Inflammatory macrophage (primary cell): ENCODE measurements at places on chromosomes 4 and X.

- DNase-seq = no peak
Measured at GRCh38 chr4:141013899-141014298, 119.4 kb downstream of the RNF150 start.

DNA sequence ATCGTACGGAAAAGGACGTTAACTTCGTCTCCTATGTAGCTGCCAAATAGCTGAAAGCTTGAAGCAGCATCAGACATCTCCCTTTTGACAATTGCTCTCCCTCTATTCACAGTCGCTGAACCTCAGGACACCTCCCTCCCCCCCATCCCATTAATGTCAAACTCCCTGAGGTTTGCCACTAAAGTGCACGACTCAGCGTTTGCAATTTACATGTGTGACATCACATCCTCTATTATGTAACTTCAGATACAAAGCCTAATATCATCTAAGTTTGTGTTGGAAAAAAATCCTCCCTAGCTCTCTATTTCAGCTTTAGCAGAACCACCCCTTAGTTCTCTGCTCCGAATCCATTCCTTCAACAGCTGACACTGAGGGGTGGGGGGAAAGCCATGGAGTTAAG lies 5.5 kb upstream of the NR3C2 start:
- DNase-seq = peak; percentile 8

DNA sequence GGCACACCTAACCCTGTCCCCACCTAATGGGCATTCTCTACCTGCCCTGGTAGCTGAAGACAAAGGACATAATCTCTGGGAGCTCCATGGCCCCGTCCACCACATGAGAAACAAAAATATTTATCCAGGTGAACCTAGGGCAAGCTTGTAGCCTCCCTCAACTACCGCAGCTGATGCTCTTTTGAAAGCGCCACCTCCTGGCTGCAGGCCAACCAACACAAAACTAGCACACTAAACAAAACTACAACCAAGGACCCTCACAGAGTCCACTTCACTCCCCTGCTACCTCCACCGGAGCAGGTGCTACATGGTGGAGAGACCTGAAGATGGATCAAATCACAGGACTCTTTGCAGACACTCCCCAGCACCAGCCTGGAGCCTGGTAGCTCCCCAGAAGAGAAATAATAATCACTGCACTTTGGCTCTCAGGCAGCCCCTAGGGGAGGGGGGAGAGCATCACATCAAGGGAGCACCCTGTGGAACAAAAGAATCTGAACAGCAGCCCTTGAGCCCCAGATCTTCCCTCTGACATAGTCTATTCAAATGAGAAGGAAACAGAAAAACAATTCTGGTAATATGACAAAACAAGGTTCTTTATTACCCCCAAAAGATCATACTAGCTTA lies 111.3 kb upstream of the ATP8A1 start:
- DNase-seq = no peak

DNA sequence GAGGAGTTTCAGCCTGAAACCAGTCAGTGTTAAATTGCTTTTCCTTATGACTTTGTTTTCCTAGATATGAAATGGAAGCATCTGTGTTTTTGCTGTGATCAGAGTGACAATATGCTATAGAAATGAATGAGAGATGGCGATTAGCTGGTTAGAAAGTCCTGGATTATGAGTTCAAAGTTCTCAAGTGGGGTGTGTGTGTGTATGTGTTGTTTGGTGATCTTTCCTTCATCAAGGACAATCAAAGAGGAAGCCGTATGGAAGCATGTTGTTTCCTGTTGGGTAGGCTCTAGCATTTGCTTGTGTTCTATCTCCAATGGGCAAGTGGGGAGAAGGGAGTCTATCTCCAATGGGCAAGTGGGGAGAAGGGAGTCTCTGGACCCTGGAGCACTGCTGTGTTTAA lies 64.0 kb upstream of the STX18 start:
- no peak for DNase-seq

GRCh38 chr4:7151668-7152227 lies 40.6 kb upstream of the SORCS2 start:
- no peak for DNase-seq

GRCh38 chr4:156975686-156976085 lies 4.1 kb upstream of the PDGFC start:
- DNase-seq = no peak

DNA sequence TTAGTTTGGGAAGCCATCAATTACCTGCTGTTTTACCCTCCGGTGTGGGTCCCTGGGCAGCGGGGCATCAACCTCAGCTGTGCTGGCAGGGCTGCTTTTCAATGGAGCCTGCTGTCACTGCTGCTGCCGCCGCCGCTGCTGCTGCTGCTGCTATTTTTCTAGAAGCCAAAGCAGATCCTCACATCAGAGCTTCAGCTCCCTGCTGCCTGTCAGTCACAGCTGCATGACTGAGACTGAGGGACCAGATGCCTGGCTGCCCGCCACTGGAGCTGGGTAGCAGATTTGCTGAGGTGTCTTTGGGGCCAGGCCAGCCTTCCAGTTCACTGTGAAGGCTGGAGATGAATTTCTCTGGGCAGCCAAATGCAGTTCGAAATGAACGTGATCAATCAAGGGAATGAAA lies 200.3 kb upstream of the NHS start:
- DNase-seq = no peak

DNA sequence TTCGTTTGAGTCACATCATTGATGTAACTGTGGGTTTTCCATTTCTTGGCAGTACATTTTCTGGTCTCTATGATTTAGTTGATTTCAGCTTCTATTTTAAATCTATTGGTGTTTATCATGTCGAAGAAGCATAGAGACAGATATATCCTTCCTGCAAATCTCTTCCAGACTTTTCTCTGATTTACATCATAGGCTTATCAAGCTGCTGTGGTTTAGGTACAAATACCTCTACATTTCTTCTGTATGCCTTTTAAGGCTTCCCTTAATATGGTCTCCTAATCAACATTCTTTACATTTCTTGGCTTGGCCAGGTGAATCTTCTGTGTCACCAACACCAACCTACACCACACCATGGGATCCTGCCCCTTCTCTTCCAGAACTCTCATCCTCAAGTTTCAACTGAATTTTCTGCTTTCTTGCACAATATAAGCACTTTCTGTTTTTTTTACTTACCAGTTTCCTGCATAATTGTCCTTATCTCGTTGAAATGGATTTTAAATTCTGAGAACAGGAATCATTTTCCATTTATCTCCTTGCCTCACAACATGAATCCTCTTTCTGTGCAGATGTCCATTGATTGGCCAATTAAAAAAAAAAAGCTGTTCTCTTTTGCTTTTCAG lies 626.9 kb downstream of the ANKRD50 start:
- DNase-seq = no peak

GRCh38 chrX:72040506-72040905 lies 91.2 kb downstream of the RTL5 start:
- DNase-seq = no peak

DNA sequence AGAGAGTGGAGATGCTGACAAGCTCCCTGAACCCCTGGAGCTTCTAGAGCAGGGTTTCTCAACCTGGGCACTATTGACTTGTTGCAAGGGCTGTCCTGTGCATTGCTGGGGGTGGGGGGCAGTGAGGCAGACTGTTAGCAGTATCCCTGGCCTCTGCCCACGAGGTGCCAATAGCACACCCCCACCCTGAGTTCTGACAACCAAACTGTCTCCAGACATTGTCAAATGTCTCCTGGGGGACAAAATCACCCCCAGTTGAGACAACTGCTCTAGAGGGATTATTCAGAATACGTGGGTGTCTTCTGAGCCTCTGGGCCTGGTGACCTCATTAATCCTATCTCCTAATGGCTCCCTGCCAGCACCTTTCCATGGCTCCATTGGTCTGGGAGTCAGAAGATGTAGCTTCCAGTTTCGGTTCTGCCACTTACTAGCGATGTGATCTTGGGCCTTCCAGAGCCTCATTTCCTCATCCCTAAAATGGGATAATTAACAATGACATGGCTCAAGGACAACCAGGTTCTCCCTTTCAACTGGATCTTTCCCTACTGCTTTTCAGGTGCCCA lies 17.6 kb upstream of the PJA1 start:
- DNase-seq = no peak

GRCh38 chrX:153769158-153769864 lies 5.3 kb downstream of the PLXNB3 start:
- no peak for DNase-seq

- DNase-seq = no peak
Measured at GRCh38 chrX:9745417-9746115, 20.1 kb downstream of the GPR143 start.

DNA sequence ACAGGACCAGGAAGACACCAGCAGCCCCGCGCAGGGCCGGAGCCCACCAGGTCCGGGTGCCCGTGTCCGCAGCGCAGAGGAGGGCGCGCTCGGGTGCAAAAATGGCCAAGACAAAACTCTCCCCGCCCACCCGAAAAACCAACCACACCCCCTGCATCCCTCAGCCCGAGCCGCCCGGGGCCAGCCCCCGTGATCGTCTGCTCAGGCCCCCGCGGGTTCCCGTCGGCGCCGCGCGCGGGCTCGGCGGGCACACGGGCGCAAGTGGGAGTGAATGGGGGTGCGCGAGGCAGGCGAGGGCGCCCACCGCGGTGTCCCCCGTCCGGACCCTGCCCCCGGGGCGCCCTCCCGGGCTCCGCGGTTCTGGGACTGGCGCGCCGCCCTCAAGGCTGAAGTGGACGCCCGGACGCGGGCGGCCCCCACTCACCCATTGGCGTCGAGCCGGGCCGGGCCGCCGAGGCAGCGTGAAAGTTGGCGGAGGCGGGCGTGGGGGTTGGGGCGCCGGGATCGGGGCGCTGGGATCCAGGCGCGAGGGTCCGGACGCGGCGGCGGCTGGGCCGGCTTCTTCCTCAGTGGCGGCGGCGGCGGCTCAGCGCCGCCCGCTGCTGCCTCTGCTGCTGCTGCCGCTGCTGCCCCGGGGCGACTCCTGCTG lies 393 bp downstream of the SH3KBP1 start:
- peak; percentile 24 for DNase-seq

- no peak for DNase-seq
Measured at GRCh38 chr4:35325908-35326453, 918.3 kb downstream of the ARAP2 start.

DNA sequence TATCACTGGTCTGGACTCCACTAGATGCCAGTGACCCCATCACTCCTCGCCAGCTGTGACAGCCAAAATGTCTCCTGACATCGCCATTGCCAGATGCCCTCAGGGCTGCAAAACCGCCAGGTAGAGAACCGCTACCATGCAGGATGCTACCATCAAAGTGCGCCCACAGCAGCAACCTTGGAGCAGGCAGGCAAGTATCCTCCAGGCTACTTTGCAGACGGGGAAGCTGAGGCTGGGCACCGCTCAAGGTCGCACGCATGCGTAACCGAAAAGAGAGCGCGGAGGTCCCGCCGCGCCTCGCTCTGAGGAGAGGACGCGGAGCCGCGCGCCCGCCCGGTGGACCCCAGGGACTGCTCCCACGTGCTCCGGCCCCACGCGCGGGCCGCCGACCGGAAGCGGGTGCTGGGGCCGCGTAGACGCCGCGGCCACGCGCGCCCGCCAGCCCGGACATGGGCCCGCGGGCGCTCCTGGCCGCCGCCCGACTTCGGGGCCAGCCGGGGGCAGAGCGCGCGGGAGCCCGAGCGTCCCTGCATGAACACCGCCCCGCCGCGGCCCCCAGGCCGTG lies at the start of gene STS:
Gene STS, plus strand, starts transcription at position 300 of the 565 bp plus-strand sequence. CDS start 105,488 bp downstream, outside the sequence.
- DNase-seq = peak; percentile 1
